NCI-H446 (cell line): ENCODE measurements at places on chromosomes 7 and 10.

- DNase-seq: no peak
These were observed 46.7 kb downstream of the TNS3 start for GRCh38 chr7:47535035-47535703.

GRCh38 chr7:150959739-150960734, 18.1 kb downstream of the KCNH2 start:
- DNase-seq: no peak

- no peak for DNase-seq
These were observed 54.4 kb downstream of the CDCA7L start for GRCh38 chr7:21891291-21891690.

GRCh38 chr7:2278026-2278425, 36.0 kb downstream of the NUDT1 start:
- DNase-seq: no peak

- no peak for DNase-seq
These were observed 347.8 kb downstream of the KCNMA1 start for GRCh38 chr10:77289790-77290189.

DNA sequence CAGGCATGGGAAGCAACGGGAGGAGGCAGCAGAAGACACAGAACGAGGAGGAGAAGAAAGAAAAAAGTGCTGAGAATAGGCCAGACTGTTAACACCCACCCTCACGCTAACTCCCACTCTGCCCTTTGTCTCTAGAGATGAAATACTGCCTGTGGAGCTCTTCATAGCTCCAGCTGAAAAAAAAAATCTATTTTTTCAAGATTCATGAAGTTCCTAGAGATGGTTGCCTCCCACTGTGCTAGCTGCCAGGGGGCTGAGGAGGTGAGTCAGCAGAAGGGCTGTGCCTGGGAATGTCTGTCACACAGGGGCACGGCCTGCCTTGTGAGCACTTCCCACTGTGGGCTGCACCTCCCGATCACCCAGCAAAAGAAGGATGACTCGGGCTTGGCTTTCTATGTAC, 144.5 kb downstream of the RNF216 start:
- DNase-seq: no peak

GRCh38 chr10:34045571-34046190, 711.2 kb upstream of the NRP1 start:
- DNase-seq: no peak

- DNase-seq: no peak
These were observed 77.9 kb upstream of the PDGFA start for GRCh38 chr7:597348-598178.
